ENCODE measurements at places on chromosomes 16 and 17. TPM values are rescaled to one million over a fixed set of nuclear protein-coding genes. Genes with fewer than 3 reads are reported as not detected.

- no peaks in the 10 kb centered on the region for H3K36me3 ChIP-seq
- no peak for DNase-seq
- peaks cover 19% of the 10 kb centered on the region for H3K27me3 ChIP-seq
- H3K4me1 ChIP-seq = peaks cover 7% of the 10 kb centered on the region
- no peak overlapping the region for H3K4me3 ChIP-seq
Measured at GRCh38 chr17:41434415-41434814, 6.4 kb downstream of the KRT38 start.

DNA sequence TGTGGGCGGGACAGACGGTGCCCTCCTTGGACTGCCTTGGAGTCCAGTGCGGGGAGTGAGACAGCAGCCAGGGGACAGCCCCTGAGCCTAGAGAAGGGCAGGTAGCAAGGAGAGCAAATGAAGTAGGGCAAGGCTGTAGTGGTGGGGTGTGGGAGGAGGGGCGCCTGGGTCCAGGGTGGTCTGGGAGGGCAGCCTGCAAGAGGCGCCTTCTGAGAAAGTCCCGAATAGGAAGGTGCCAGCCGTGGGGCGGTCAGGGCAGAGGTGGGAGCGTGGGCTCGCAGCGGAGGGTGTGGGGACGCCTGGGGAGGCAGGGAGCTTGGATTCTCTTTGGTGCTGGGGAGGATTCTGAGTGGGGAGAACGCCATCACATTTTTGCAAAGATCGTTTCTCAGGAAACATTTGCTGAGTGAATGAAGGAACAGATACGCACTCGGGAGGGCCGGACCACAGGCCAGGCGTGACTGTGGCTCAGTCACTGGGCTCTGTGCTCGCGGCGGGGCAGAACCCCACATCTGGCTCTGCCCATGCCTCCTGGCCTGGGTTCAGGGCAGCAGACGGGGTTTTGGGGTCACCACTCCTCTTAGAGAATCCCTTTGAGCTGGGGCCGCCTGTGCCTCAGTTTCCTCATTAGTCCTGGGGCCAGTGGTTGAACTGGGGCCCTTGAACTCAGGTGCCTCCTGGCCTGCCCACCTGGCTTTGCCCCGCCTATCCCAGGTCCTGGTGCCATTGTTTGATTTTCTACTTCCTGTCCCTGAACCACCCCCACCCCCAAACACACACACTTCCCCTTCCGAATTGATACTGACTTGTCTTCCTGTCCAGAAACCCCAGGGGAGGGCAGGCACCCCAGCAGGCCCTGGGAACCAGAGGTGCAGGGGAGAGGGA is 4.2 kb downstream of the SNN start:
- no peak overlapping the region for H3K4me3 ChIP-seq
- H3K27ac ChIP-seq = no peak overlapping the region
- no peak for DNase-seq
- H3K36me3 ChIP-seq = peaks cover 5% of the 10 kb centered on the region

DNA sequence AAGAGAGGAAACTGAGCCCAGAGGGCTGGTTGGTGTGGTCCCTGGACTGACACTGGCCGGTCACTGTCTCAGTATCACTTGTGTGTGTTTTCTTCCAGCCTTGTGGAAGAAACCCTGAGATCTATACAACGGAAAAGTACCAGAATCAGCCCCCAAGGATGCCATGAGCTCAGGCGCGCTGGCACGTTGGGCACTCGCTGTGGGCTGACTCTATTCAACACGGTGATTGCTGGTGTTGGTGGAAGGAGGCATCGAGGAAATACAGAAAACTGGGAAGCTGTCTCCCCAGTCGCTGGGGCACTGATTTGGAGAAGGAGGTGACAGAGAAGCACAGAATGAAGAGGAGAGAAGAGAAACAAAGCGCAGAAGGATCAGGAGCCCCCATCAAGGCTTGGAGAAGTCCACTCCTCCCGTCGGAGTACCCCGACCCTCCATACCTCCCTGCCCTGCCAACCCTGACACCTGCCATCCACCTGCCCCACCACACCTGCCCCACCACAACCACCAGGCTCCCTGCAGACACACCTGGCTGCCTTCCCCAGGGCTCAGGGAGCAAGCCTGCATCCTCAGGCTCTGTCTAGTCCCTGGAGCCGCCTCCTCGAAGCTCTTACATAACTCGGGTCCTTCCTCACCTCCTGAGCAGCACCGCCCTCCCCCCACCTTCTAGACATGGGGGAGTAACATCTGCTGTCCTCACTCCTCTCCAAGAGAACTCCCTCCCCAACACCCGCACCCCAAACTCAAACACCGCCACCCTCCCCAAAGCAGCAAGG is 66.5 kb downstream of the RBFOX3 start:
- no peak overlapping the region for H3K4me3 ChIP-seq
- no peak for DNase-seq
- no peaks in the 10 kb centered on the region for H3K36me3 ChIP-seq
- H3K27me3 ChIP-seq = no peaks in the 10 kb centered on the region

DNA sequence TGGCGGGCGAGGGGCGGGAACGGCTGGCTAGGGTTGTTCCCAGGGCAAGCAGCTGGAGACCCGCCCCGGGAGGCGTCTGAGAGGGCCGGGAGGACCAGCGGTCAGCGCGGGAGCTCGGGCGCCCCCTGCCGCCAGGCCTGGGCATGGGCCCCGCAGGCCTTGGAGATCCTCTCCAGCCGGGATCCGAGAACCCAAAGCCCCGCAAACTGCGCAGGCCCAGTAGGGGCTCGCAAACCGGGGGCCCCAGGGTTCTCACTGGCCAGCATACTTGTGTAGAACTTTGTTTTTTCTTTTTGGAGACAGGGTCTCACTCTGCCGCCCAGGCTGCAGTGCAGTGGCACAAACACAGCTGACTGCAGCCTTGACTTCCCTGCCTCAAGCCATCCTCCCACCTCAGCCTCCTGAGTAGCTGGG is 20.8 kb upstream of the ZNF423 start:
- no peaks in the 10 kb centered on the region for H3K4me1 ChIP-seq
- peak; percentile 76 for DNase-seq
- H3K4me3 ChIP-seq = no peak overlapping the region
- no peaks in the 10 kb centered on the region for H3K36me3 ChIP-seq

DNA sequence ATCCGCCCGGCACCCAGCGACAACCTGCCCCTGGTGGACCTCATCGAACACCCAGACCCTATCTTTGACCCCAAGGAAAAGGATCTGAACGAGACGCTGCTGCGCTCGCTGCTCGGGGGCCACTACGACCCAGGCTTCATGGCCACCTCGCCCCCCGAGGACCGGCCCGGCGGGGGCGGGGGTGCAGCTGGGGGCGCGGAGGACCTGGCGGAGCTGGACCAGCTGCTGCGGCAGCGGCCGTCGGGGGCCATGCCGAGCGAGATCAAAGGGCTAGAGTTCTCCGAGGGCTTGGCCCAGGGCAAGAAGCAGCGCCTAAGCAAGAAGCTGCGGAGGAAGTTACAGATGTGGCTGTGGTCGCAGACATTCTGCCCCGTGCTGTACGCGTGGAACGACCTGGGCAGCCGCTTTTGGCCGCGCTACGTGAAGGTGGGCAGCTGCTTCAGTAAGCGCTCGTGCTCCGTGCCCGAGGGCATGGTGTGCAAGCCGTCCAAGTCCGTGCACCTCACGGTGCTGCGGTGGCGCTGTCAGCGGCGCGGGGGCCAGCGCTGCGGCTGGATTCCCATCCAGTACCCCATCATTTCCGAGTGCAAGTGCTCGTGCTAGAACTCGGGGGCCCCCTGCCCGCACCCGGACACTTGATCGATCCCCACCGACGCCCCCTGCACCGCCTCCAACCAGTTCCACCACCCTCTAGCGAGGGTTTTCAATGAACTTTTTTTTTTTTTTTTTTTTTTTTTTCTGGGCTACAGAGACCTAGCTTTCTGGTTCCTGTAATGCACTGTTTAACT is 1.0 kb downstream of the NOG start:
- H3K36me3 ChIP-seq = no peaks in the 10 kb centered on the region
- peak overlapping the region; percentile 84 for H3K27ac ChIP-seq
- H3K4me1 ChIP-seq = peaks cover 18% of the 10 kb centered on the region
- H3K4me3 ChIP-seq = peak overlapping the region; percentile 67
- no peaks in the 10 kb centered on the region for H3K27me3 ChIP-seq

DNA sequence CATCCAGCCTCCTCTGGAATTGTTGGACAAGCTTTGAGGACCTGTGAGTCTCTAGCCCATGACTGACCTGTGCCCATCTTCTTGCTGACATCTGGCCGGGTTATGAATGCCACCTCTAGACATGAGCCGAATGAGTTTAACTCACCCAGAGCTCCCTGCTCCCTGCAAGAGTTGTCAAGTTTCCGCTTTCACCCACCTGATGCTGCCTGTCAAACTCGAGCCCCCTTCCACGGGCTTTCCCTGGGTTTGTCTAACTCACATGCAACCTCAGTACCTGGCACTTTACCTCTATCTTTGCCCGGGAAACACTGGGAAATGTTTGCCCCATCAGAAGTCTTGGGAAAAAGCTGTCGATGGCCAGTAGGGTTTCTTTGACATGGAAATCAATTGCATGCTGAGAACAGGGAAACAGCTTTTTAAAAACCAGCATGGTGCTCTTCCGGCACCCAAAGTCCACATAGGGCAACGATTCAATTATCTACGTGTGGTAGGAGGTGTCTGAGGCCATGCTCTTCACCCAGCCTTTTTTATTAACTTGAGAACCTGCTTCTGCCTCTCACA is 33.8 kb upstream of the DNAH17 start:
- H3K27ac ChIP-seq = no peak overlapping the region
- H3K27me3 ChIP-seq = no peaks in the 10 kb centered on the region
- no peaks in the 10 kb centered on the region for H3K4me1 ChIP-seq
- no peaks in the 10 kb centered on the region for H3K36me3 ChIP-seq
- no peak for DNase-seq

DNA sequence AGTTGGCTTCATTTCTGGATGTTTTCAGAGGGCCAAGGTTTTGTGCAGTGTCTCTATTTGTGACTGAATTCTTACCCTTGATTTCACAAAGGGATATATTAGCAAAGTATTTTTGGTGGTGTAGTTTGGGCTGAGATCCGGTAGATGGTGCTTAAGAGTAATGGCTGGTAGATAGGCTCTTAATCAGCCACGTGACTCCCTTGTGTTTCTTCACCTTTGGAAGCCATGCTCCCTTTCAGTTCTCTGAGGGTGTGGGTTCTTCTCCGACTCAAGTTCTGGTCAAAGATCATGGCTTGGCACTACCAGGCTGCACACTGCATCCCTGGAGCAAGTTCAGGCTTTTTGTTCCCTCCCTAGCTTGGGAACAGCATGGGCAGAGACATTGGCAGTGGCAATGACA is 887.3 kb downstream of the CDH8 start:
- H3K27ac ChIP-seq = no peak overlapping the region
- no peaks in the 10 kb centered on the region for H3K4me1 ChIP-seq
- peak; percentile 1 for DNase-seq
- no peak overlapping the region for H3K4me3 ChIP-seq

DNA sequence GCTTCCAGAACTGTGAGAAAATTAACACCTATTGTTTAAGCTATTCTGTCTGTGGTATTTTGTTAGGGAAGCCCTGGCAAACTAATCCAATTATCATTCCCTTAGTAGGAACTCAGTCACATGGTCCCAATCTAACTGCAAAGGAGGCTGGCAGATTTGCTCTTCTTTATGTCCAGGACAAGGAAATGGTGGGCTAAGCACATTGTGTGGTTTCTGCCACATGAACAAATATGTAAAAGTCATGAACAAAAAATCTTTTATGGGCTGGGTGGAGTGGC is 278.6 kb upstream of the RPL38 start:
- H3K27ac ChIP-seq = no peak overlapping the region
- H3K27me3 ChIP-seq = no peaks in the 10 kb centered on the region
- H3K4me3 ChIP-seq = no peak overlapping the region

GRCh38 chr16:80029761-80030481 is 429.4 kb upstream of the MAF start:
- H3K27me3 ChIP-seq = peaks cover 79% of the 10 kb centered on the region
- peaks cover 4% of the 10 kb centered on the region for H3K4me1 ChIP-seq
- H3K27ac ChIP-seq = no peak overlapping the region
- no peak for DNase-seq
- no peak overlapping the region for H3K4me3 ChIP-seq

DNA sequence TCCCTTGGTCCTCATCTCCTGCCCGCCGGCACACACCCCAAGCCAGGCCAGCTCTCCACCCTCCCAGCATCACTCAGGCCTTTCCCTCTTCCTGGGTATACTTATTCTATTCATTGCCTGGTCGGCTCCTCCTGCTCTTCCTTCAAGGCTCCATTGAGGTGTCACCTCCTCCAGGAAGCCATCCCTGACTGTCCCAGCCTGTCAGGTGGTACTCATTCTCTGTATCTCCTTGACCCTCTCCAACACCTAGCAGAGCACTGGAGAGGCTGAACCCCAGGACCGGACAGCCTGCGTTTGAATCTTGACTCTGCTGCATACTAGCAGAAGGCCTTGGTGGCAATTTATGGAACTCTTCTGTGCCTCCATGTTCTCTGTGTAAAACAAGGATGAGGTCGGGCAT is 428 bp upstream of the TNFRSF13B start:
- H3K4me3 ChIP-seq = no peak overlapping the region
- no peak for DNase-seq
- no peaks in the 10 kb centered on the region for H3K27me3 ChIP-seq
- H3K27ac ChIP-seq = no peak overlapping the region
- H3K36me3 ChIP-seq = no peaks in the 10 kb centered on the region

DNA sequence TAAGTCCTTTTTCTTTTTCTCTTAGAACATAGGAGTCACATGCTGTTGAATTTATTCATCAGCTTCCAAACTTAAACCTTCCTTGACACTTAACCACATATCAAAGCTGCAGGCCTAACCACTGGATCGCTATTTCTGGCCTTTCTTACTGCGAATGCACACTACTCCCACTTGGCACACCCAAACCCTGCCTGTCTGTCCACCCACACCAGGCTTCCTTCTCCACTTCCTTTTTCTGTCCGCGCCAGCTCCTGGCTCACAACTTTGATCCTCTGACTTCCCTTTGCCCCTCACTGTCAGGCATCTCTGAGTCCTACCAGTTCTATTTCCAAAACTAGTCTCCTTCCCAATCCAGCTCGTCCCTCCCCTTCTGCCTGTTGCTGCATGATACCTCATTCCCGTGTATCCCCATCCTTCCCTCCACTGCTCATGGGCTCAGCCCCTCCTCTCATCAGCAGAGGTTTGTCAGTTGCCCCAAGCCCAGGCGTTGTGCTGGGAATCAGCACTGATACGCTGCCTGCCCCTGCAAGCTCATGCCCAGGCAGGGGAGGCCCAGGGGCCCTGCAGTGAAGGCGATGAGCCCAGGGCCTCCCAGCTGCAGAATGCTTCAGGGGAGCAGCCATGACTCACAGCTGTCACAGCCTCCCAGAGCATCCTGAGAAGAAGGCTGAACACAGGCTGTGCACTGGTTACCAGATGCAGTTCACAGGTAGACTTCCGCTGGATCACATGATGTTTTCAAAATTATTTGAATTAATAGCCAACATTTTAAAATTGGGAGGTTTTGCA is 179.8 kb downstream of the KATNIP start:
- no peaks in the 10 kb centered on the region for H3K4me1 ChIP-seq
- H3K27ac ChIP-seq = no peak overlapping the region
- no peaks in the 10 kb centered on the region for H3K27me3 ChIP-seq
- H3K4me3 ChIP-seq = no peak overlapping the region
- no peaks in the 10 kb centered on the region for H3K36me3 ChIP-seq
- DNase-seq = peak; percentile 76

GRCh38 chr16:12449374-12449773 is 354.3 kb downstream of the CPPED1 start:
- H3K27ac ChIP-seq = no peak overlapping the region
- no peaks in the 10 kb centered on the region for H3K27me3 ChIP-seq
- no peak overlapping the region for H3K4me3 ChIP-seq
- H3K36me3 ChIP-seq = no peaks in the 10 kb centered on the region
- H3K4me1 ChIP-seq = no peaks in the 10 kb centered on the region

The CRYBA1 gene
- not detected for total RNA-seq

The EVPLL gene
- total RNA-seq = not detected

The CRHR1 gene
- total RNA-seq = 0.86 TPM

The GPR179 gene
- 0.07 TPM for total RNA-seq

The SALL1 gene
- total RNA-seq = 7.9 TPM

The KCNJ18 gene
- total RNA-seq = not detected

The TBC1D3E gene
- total RNA-seq = 4.9 TPM

The DPEP3 gene
- total RNA-seq = not detected

The EPOP gene
- total RNA-seq = 13.9 TPM

Measured in cardiac muscle cell (in vitro differentiated cells and primary cell).